ENCODE measurements at places on chromosomes 11 and 22.

- no peak for DNase-seq
Measured at GRCh38 chr11:100805506-100806199, 118.6 kb downstream of the ARHGAP42 start.

DNA sequence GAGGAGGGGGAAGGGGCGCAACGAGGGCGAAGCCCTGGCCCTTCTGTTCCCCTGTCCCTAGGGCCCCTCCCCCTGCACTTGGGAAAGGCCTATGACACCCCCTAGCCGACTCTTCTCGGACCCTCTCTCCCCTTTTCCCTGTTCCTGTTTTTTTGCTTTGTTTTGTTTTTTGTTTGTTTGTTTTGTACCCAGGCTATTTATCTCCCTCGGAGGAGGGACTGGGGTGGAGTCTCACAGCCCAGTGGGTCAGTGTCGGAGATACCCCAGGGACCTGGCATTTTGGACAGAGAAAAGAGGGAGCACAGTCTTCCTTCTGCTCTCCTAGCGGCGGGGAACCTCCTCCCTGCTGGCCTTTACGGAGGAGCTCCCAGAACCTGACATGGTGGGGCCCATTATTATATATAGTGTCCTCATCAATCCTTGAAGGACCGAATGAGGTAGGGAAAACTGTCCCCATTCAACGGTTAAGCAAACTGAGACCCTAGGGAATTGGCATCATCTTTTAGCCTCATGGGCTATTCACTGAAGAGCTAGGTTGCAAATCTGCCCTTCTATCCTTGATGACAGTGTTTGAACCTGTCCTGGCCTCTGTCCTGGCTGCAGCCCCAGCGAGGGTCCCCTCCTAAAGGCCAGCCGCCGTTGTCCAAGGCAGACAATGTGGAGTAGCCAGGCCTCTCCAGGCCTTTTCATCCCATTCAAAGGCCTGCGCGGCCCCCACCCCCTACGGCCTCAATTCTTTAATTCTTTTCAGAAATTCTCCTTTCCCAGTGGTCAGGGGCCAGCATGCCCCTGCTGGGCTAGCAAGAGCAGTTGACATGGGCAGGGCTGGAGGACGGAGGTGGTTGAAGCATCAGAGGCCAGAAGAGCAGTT lies 911 bp downstream of the EMID1 start:
- DNase-seq: no peak

DNA sequence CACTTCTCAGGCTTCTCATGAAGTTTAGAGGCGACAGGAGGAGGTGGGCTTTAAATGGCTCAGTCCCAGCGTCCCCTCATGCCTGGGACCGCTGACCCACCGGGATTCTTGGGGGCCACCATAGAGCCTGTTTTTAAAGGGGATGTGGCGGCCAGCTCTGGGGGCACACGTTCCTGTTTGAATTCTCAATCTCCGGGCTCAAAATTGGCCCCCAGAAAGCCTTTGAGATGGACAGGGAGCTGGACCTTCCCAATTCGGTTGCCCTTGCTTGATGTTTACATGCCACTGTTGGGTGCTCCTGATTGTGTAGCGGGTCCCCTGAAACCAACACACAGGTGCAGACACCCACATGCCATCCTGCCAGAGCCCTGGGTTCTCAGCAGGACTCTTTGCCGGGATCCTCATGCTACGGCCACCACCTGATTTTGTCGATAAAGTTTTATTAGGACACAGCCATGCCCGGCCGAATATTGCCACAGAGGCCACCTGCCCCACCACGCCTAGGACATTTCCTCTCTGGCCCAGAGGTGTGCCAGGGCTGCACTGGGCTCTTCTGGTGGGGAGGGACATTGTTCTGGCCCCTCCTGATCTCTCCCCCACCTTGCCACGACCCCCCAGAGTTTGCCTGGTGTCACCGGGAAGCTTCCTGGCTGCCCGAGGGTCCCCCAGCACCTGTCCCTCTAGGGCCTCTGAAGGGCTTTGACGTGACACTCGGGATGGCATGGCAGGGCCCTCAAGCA lies 71.6 kb downstream of the KCNQ1 start:
- DNase-seq: no peak

DNA sequence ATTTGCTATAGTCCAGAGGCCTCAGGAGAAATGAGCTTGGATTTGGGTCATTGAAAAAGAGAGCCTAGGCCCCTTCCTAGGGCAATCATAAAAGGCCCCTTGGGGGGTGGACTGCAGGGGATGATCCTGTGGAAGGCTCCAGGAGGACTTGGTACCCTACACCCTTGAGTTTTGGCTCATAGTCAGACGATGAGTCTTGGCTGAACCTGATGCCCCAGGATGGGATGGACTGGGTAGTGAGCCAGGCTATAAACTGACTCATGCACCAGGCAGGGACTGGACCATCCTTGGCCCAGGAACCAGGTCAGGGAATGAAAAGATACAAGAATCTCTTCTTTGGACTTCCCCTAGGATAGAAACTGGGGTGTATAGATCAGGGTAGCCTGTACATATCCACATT lies 54.2 kb downstream of the NAV2 start:
- DNase-seq: no peak

DNA sequence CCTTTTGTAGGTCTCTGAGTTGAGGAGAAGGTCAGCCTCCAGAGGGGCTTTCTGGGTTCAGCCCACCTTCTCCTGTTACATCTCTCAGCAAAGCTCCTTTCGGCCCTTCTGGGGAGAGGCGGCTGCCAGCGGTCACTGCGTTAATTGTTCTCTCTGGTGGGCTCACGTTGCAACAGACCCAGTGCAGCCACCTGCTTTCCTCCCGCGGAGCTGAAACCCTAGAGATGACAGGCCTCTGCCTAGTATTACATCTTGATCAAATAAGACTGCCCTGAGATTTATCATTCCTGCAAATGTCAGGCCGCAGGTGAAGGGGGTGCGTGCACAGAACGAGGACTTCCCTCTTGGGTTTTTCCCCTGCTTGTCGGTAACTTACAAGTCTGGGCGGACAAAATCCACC lies 43.2 kb upstream of the CREB3L1 start:
- no peak for DNase-seq

DNA sequence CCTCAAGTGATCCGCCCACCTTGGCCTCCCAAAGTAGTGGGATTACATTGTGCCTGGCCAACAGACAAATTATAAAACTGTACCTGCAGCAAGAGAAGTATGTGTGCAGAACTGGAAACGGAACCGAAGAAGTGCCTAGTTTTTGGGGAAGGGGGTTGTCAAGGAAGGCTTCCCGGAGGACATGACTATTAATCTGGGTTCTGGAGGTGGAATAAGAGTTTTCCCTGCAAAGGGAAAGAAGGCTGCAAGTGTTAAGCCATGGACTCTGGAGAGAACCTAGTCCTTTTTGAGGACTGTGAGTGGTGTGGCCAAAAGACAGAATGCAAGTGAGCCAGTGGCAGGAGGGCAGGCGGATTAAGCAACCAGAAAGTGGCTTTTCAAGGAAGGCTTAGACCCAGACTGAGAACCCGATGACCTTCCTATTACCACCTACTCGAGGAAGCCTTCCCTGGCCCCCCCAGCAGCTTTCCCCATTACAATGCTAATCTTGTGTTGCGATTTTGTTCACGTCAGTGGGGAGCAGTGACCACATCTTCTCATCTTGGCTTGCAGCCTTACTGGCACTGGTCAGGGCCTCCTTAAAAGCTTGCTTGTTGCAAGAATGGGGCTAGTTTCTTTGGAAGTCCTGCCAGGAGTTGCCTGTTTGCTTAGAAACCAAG lies 5.7 kb upstream of the SEPTIN3 start:
- no peak for DNase-seq

GRCh38 chr11:126355324-126355925 lies at the start of gene ST3GAL4:
Gene ST3GAL4, plus strand, starts transcription at chr11:126355686. Its CDS starts 50,470 bp downstream, at chr11:126406156.
- DNase-seq: no peak

DNA sequence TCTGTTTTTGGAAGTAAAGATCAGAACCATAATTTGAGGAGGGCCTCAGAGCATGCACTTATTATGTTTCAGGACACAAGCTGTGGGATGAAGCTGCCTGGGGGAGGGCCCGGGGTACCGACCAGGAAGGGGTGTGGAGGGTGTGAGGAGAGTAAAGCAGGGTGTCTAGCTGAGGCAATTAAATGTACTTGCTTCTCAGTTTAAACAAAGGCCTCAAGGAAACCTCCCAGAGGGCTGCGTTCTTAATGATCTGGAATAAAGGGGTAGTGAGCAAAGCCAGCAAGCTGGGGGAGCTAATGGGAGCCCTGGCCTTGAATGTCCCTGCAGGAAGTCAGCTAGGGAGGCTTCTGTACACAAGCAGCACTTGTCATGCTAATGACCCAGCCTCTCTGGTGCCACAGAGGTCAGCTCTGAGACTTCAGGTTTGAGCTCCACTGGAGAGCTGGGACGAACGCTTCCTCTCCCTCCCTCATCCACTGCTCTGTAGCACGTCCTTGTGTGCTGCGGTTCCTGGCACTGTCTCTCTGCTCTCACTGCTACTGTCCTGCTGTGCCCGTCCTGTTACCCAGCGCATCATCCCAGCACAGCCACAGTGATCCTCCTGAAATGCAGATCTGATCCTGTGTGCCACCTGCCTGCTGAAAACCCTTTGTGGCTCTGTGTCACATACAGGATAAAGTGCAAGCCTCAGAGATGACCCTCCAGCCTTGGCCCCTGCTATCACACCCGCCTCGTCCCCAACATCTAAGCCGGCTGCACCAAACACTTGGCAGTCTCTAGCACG lies 159.7 kb downstream of the DBX1 start:
- peak; percentile 42 for DNase-seq
